NCI-H187 (cell line): ENCODE measurements at places on chromosomes 12 and 14.
A peak's percentile ranks its signal among the peaks of the same experiment; 100 is the strongest.

DNA sequence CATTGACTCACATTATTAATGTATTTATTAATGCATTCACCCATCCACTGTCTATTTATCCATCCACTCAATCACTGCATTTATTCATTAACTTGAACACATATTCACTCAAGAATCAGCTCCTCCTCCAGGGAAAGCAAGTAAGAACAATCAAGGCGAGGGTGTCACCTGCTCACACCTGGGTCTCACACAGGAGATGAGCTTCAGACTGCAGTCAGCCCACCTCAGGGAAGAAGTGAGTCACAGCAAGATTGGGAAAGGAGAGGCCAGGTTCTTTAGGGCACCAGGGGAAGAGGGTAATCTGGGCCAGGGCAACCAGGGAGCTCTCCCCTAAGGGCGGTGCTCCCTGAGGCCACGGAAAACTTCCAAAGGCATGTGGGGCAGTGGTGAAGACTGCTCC, 367.3 kb downstream of the BCL11B start:
- DNase-seq, result no peak

DNA sequence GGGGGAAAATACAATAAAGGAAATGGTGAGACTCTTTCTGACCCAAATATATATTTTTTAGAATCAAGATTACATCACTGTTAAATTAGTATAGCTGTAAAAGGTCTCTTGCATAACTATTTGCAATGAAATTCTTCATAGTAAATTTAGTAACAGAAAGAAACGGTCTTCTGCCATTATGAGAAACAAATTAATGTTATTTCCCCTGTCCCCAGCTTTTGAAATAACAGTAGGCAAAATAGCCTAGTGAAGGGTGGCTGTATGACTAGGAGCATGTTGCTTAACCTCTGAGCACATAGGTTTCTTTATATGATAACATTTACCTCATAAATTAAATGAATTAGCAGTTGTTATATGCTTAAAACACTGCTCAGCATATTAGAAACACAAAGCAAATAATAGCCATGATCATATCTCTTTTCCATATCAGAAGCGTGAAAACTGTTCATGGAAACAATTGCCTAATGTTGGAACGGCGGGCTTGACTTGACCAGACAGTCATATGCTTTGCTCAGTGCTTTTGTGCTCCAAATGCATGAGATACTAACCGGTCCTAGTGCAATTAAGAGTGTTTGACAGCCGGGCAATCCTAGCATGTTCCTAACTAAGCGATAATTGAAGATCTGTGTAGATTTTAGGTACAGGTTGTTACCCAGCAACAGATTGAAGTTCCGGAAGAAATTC, 24.0 kb downstream of the BHLHE41 start:
- DNase-seq, result no peak

DNA sequence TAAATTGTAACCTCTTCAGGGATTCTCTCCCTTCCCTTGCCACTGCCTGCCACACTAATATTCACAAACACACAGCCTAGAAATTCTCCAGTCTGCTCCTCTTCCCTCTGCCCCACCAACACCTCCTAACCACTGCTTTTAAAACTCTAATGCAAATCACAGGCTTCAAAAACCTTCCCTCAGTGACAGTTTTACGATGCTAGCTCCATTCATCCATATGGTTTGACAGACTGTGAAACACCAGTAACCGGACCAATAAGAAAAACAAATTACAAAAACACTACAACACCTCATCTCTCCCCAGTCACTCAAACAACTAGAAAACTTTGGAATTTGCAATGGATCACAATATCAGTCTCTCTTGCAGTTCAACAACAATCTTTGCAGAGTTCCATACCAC, 5.7 kb downstream of the DPF3 start:
- DNase-seq, result no peak

DNA sequence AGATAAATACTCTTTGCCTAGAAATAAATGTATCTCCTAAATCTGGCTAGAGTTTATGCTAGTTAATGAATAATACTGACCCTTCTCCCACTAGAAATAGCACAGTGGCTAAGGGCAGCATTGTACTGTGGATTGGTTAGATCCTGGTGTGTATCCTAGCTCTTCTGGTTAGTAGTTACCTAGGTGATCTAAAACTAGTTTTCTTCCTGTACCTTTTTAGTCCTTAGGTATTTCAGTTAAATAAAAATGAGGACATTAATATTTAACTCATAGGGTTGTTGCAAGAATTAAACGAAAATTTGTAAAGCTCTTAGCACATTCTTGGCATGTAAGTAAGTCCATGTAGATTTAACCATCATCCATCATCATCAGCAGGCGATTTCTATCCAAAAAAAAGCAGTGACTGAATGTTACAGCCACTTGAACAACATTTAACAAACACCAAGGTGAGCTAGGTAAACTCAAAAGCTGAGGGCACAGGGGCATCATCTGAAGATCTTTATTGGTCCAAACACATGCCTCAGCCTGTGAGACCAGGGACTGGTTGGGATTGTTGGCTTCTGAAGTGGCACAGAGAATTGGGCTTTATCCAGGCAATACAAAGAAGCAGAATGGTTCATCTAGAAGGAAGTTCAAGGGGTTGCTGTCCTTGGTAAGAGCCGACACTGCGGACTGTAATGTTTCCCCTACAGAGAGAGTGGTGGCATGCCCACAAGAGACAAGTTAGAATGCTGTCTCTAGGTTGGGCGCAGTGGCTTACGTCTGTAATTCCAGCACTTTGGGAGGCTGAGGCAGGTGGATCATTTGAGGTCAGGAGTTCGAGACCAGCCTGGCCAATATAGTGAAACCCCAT, 100.8 kb downstream of the GAS2L3 start:
- DNase-seq, result no peak

DNA sequence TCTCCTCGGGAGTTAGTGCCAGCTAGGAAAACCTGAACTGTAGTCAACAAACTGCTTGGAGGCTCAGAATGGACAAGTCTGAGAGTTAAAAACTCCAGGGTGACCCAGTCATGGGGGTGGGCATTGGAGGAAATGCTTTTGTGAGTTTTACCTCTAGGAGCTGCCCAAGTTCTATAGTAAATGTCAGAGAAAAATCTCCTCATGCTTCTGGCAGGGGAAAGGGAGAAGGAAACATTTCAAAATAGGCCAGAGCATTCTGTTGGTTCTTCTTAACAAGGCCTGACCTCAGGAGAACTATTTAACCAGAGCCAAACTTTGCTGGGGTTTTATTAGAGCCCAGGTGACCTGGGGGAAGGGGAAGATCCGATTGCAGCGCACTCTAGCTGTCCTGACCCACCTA, 12.3 kb downstream of the NINJ2 start:
- no peak for DNase-seq

GRCh38 chr12:45730348-45731189, 1.1 kb downstream of the ARID2 start:
- peak; percentile 62 for DNase-seq

DNA sequence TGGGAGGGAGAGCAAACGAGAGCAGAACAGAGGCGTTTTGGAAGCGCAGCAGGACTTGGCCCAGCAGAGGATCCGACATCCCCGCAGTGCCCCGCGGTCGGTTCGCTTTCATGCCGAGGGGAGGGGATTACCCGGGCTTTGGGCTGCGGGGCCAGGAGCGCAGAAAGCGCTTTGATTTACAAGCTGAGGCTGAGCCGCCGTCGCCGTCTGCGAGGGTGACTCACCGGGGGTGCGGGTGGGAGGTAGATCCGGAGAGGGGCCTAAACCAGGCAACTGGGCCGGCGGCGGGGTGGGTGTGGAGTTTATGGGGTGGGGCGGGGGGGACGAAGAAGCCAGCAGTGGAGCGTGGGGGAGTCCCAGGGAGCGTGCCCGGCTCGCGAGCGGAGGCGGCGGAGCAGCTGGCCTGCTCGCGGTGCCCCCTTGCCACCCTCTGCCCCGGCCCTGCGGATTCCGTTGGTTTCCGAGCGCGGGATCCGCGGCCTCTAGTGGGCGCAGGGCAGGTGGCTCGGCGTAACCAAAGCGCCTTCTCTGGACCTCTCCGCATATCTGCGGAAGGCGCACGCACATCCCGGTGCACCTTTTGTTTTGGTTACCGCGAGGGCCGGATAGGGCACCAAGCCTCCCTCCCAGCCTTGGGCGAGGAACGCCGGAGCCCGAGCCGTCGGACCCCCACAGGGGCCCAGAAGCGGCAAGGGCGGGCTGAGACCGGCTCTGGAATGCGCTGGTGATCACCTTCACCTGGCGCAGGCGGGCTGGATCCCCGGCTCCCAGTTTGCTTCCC, 2.6 kb downstream of the SIX4 start:
- DNase-seq, result no peak

DNA sequence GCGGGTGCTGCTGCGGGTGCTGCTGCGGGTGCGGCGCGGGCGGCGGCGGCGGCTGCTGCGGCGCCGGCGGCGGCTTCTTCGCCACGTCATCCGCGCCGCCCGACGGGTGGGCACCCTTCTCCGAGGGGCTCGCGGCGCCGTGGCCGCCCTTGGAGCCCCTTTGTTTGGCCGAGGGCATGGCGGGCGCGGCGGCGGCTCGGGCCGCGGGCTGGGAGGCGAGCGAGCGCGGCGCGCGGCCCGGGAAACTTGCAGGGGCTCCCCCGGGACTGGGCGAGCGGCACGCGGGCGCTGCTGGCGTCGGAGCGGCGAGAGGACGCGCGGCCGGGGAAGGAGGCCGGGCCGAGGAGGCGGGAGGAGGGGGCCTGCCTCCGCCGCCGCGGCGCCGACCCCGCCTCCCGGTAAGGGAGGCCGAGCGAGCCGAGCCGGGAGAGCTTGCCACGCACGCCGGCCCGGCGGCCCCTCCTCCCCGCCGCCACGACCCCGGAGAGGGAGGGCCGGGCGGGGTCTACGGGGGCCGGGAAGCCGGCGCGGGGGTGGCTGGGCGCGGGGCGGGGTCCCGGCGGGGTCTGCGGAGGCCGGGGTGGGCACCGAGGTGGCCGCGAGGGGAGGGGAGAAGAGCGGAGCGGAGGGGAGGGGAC, at the start of gene CKAP4:
Gene CKAP4 (minus strand): TSS at position 347 of the 638 bp plus-strand sequence. CDS start 169 bp downstream, at position 178.
- DNase-seq, result peak; percentile 13

DNA sequence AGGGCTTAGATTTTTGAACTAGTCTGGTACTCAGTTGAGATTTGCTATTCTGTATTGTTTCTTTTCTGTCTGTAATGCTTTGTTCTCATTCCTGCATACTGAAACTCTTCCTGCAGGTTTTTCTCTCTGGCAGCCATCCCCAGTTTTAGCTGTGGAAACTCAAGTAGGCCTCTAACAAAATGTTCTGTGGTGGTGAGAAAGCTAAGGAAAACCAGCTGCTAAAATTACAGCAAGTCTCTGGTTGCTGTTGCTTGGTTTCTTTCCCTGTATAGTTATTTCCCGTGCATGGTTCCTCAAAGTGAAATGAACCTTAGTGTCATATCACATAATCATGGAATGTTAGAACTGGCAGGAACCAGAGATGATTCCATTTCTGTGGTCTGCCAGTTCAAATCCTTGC, 442.5 kb downstream of the NRXN3 start:
- DNase-seq, result no peak
